Activated CD8-positive, alpha-beta memory T cell treated with anti-CD3 and anti-CD28 coated beads, Interleukin-2, amount 50 U/mL, for 48 hours (primary cell): ENCODE measurements at places on chromosomes 5 and 9.

DNA sequence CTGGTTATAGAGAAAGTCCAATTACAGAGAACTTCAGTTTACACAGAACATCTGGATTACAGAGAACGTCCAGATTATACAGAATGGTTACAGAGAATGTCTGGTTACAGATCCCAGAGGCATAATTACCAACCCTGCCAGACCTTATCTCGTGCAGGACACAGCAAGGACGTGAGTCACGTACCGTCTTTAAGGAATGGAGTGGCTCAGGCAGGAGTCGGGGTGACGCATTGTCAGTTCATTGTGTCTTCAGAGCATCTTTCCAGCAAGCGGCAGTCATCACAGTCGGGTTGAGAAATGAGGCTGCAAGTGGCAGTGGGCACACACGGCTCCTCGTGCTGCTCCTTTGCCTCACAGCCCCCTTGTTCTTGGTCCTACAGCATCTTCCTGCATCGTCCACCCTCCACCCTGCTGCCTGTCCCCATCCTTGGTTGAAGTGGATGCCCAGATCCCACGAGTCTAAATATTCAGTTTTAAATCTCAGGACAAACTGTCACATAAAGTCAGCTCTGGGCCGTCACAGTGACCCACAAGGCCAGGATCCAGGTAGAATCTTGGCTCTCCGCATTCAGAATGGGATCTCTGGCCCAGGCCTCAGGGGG lies 30.0 kb upstream of the SLC6A19 start:
- no peak for DNase-seq

- DNase-seq, result no peak
Measured at GRCh38 chr5:100856462-100856861, 46.6 kb downstream of the ST8SIA4 start.

DNA sequence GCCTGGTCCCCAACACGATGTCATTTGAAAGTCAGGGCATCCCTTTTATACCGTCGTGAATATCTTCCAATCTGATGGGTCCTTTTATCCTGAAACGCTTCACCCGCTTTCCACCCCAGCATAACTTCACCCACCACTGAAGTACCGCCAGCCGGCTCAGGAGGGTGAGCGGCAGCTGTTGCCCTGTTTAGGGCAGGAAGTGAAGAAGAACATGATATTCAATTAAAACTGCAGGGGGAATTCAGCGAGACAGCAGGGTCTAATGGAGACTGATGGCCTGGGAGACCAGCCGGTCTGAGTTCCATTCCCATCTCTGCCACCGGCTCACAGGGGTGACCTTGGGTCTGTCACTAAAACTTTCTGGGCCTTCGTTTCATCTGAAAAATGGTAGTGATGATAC lies 68.2 kb upstream of the EGFLAM start:
- no peak for DNase-seq

GRCh38 chr5:68727931-68728330 lies 365.9 kb upstream of the SLC30A5 start:
- DNase-seq, result no peak

DNA sequence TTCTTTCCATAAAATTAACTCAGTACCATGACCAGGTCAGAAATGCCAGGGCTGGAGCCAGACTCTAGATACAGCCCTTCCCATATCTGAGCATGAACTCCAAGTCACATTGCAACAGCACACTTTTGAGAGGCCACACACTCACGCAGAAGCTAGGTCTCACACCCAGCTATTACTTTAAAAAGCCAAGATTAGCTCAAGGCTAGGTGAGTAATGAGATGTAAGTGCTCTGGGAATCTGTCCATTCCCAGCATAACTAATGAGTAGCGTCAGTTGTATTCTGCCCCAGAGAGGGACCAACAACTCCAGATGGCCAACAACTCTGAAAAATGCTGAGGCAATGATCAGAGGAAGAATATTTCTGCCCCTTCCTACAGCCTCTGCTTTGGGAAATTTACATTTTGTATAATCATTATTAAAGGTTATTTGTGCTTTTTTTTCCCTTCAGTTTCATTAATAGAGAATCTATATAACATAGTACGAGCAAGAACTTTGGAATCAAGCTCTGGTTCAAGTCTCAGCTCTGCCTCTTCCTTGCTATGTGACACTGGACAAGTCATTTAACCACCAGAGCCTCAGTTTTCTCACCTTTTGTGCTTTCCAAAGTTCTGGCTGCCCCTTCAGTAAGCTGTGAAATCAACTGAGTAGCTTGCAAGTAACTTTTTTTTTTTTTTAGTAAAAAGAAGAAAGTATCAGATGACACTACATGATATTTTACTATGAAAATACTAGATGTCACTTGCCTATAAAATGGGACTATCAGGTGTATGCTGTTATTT lies 118.3 kb downstream of the NR6A1 start:
- DNase-seq, result no peak

- DNase-seq, result no peak
Measured at GRCh38 chr9:87238545-87238944, 259.1 kb upstream of the DAPK1 start.

GRCh38 chr5:115272297-115272958 lies 9.8 kb upstream of the PGGT1B start:
- no peak for DNase-seq

DNA sequence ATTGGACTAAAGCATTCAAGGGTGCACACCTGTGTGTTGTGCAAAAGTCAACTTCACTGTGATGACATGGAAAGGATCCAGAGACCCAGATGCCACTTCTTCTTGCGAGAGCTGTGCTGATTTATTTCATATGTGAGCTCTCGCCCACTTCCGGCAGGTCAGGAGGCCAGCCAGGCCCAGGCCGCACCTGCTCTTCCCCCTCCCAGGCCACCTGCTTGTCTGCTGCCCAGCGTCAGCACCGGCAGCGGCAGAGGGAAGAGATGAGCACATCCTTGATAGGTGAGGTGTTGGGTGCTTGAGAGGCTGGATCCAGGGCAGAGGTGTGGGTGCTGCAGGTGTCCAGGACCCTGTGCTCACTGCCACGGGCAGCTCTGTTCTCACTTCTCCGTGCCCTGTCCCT lies 242.9 kb downstream of the FANCC start:
- DNase-seq, result peak; percentile 22

- DNase-seq, result no peak
Measured at GRCh38 chr5:51060953-51061352, 322.3 kb upstream of the ISL1 start.

GRCh38 chr9:88852794-88853193 lies 138.5 kb upstream of the S1PR3 start:
- no peak for DNase-seq

- DNase-seq, result no peak
Measured at GRCh38 chr5:179194201-179194910, 134.2 kb downstream of the ZNF354C start.

DNA sequence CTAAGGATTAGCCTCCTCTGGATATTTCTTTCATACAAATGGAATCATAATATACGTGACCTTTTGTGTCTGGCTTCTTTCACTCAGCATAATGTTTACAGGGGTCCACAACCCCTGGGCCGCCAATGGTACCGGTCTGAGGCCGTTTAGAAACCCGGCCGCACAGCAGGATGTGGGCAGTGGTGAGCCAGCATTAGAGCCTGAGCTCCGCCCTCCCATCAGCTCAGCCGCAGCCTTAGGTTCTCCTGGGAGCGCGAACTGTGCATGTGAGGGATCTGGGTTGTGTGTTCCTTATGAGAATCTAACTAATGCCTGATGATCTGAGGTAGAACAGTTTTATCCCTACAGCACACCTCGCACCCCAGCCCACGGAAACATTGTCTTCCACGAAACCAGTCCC lies 229.7 kb downstream of the ICE1 start:
- DNase-seq, result no peak

DNA sequence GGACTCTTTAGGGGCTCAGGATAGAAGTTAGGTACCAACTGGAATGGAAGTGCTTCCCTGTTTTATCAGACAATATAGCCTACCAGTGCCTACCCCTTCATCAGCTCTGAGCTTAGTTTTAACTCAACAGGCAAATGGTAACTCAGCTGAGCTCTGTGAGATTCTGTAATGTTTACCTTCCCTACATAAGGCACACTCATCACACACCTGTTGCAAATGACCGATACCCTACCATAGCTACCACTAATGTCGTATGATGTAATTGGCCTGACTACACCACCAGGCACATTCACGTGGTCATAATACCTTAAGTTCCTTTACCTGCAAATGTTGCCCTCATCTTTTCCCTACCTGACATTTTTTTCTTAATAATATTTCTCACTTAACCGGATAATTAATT lies 254.8 kb downstream of the ADGRV1 start:
- DNase-seq, result no peak

- no peak for DNase-seq
Measured at GRCh38 chr5:79697222-79698170, 7.9 kb downstream of the CMYA5 start.

GRCh38 chr9:110058304-110058953 lies 149.5 kb downstream of the C9orf152 start:
- DNase-seq, result no peak

GRCh38 chr9:15944341-15944740 lies 391.5 kb downstream of the CCDC171 start:
- DNase-seq, result no peak

GRCh38 chr9:114187827-114188226 lies 32.5 kb downstream of the COL27A1 start:
- no peak for DNase-seq

DNA sequence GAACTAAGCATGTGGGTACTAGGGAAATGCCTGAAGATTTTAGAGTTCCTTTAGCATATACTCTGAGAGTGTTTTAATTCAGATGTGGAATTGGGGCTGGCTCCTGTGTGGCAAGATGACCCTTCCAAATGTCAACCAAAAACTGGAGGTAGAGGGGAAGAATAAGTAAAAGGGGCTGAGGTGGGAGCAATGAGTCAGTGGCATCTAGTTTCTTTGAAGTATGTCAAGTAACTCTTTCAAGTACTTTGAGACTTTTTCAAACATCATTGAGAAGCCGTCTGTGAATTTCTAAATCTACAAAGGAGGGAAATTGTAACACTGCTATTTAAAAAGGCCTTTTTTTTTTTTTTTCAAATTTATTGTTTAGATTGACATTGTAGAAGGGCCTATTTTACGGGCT lies 184.4 kb downstream of the MAN2A1 start:
- no peak for DNase-seq

- DNase-seq, result no peak
Measured at GRCh38 chr5:167785901-167786300, 505.5 kb upstream of the WWC1 start.

GRCh38 chr9:35835216-35835632 lies 6.2 kb downstream of the TMEM8B start:
- no peak for DNase-seq

- DNase-seq, result no peak
Measured at GRCh38 chr9:88722753-88723152, 187.8 kb downstream of the NXNL2 start.

- peak; percentile 68 for DNase-seq
Measured at GRCh38 chr9:88303721-88304451, 84.4 kb upstream of the SPIN1 start.

- no peak for DNase-seq
Measured at GRCh38 chr5:139315056-139315615, 21.6 kb downstream of the MATR3 start.
